ENCODE measurements at places on chromosomes 12 and 14. TPM values are rescaled to one million over a fixed set of nuclear protein-coding genes. Genes with fewer than 3 reads are reported as not detected.

Gene HOXC9
- total RNA-seq: not detected

Gene SPIC
- total RNA-seq: not detected

Gene CDH24
- total RNA-seq: 17.0 TPM

Gene CFAP54
- 4.7 TPM for total RNA-seq

Gene PLEKHG7
- total RNA-seq: 1.2 TPM

Gene PSMA6
- total RNA-seq: 141 TPM

Gene C14orf132
- 69.9 TPM for total RNA-seq

Gene ASCL1
- 42.0 TPM for total RNA-seq

Gene LRRC10
- total RNA-seq: not detected

Gene KRT74
- not detected for total RNA-seq

Gene GALNT16
- total RNA-seq: 20.3 TPM

Gene HSPA2
- total RNA-seq: 16.5 TPM

Gene ADAM21
- not detected for total RNA-seq

Gene LMO3
- 31.8 TPM for total RNA-seq

Gene IL26
- not detected for total RNA-seq

Gene TAS2R50
- 17.0 TPM for total RNA-seq

Gene KERA
- total RNA-seq: 52.3 TPM

Gene KIF26A
- 31.3 TPM for total RNA-seq

Gene ASPG
- 2.4 TPM for total RNA-seq

Gene KRT82
- not detected for total RNA-seq

Gene OR6C70
- total RNA-seq: not detected

Gene AQP2
- not detected for total RNA-seq

Gene ZC3H14
- 114 TPM for total RNA-seq

Gene OR4E2
- not detected for total RNA-seq

Gene MMP19
- total RNA-seq: 2.3 TPM

Gene EPS8
- 157 TPM for total RNA-seq

Gene LRFN5
- total RNA-seq: 28.9 TPM

Gene GCH1
- total RNA-seq: 3.3 TPM

Gene AKAP3
- total RNA-seq: 0.99 TPM

Gene KRT2
- total RNA-seq: not detected

Gene KICS2
- 9.1 TPM for total RNA-seq

Gene NFATC4
- total RNA-seq: 67.8 TPM

Gene FRS2
- total RNA-seq: 129 TPM

Gene SLC38A6
- 55.6 TPM for total RNA-seq

Gene PTPRR
- total RNA-seq: 18.5 TPM

Gene APOF
- not detected for total RNA-seq

Gene CD9
- total RNA-seq: 89.8 TPM

Gene TMTC1
- 39.4 TPM for total RNA-seq

Gene RERGL
- total RNA-seq: 0.99 TPM

Gene PRPF40B
- total RNA-seq: 27.5 TPM

Gene ACVR1B
- 31.8 TPM for total RNA-seq

Gene VDR
- 0.88 TPM for total RNA-seq
